ENCODE measurements at places on chromosomes 2 and 18. TPM values are rescaled to one million over a fixed set of nuclear protein-coding genes. Genes with fewer than 3 reads are reported as not detected.

The COL6A3 gene
- total RNA-seq = 0.15 TPM

The HOXD13 gene
- total RNA-seq = 0.24 TPM

The SRSF7 gene
- total RNA-seq = 339 TPM

The ZCCHC2 gene
- 8.6 TPM for total RNA-seq

The MRO gene
- total RNA-seq = 0.24 TPM

The SCN3A gene
- total RNA-seq = not detected

The DSG1 gene
- not detected for total RNA-seq

The GAL3ST2 gene
- 0.33 TPM for total RNA-seq

The SPHKAP gene
- 0.02 TPM for total RNA-seq

Data from A549 treated with ZK216348 at 1 μM for 4 hours (cell line).